ENCODE measurements at places on chromosomes 6 and 20.

DNA sequence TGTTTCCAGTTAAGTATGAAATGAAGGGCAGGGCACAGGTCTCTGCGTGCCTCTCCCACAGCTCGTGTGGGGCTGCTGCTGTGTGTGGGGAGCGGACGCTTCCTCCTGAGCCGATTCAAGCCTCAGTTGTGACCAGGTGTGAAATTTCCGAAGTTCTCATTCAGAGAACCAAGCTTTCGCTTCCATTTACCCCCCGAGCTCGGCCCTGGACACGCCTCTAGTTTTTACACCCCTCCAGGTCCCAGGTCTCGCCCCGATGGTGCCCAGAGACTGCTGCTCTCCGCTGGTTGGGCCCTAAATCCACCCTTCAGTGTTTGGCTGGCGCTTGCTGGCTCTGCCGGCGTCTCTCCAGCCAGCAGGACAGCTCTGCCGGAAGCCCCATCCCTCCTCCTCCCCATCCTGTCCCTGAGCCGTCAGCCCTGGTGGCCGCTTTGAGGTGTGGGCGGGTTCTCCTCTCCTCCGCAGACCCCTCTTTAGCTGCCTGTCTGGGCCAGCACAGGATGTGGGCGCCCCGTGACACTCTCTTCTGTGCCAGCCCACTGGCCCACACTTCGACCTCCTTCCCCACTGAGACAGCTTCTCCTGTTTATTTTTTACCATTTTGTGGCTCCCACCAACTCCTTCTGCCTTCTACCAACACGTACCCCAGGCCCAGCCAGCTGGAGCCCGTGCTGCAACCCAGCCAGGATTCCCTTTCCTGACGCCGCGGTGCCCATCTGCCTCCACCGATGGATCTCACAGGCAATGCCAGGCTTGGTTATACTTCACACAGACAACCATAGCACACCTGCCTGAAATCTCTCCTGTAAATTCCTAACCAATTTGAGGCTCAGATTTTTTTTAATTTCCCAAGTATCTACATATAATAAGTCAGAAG is 142.8 kb downstream of the DLL1 start:
- peak; percentile 45 for DNase-seq

DNA sequence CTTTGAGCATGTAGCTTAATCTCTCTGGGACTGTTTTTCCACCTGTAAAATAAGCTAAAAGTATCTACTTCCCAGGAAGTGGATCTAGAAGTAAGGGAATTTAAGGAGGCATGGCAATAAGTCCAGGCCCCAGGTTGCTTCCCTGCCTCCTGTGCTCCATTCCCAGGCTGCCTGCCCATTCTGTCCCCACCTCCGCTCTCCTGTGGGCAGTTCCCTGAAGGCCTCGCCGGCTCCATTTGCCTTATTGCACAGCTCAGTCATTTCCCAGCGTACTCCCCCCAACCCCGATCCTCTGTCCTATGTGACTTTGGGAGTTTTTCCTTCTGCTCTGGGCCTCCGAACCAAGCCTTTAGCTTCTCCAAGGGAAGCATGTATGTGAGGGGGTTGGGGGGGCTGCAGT is 4.6 kb downstream of the SLC29A1 start:
- DNase-seq: no peak

DNA sequence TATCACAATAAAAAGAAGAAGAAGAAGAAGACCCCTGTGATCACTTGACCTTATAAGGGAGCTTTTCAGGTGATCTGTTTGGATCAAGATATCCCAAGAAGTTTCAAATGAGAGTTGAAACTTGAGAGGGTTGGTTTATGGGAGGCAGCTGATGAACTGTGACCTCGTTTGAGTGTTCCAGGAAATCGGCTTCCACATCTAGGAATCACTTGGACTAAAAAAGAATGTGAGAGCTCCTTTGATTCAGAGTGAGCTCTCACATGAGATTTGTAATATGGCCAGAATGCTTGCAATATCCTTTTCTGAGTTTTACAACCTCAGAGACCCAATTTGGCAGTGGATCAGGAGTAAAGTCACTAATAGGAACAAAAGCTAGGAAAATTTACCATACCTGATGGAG is 228.1 kb downstream of the ATXN1 start:
- DNase-seq: no peak

GRCh38 chr6:40194447-40195170 is 260.3 kb upstream of the MOCS1 start:
- no peak for DNase-seq

- DNase-seq: no peak
Measured at GRCh38 chr20:1825938-1826445, 69.2 kb upstream of the SIRPA start.
